ENCODE measurements at places on chromosomes 1 and 21.

DNA sequence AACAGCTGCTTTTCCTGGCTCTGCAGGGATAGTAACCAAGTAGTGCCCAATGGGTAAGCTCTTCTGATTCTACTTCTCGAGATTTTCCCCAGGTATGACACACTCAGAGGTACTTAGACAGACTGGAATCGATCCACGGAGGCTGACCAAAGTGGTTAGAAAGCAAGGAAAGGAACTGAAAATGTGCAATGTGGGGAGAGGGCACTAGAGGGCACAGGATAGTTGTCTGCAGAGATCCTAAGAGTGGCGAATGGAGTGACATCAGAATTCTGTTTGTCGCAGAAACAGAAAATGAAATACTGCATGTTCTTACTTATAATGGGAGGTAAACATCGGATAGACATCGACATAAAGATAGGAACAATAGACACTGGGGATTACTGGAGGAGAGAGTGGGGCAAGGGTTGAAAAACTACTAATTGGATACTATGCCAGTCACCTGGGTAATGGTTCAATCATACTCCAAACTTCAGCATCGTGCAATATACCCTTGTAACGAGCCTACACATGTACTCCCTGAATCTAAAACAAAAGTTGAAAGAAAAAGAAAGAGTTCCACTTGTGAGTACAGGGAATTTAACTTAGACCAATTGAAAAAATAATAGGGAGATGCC is 23.3 kb downstream of the CYP2J2 start:
- no peak for DNase-seq

DNA sequence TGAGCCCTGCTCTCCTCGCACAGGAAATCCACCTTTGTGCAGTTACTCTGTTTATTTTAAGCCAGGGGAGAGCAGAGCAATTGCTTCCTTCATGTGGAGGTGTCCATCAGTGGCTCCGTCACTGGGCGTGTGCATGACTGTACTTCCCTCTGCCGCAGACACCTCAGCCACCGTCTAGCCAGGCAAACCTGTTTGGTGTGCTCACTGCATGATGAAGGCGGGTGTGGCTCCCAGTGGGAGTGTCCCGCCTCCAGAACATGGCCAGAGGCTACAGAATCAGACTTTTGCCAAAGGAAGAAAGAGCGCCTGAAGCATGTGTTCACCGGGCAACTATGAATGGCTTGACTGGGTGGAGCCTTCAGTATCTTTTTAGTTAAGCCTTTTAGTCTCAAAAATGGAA is 26.1 kb upstream of the LAMC2 start:
- DNase-seq, result no peak

- no peak for DNase-seq
These were observed 41.8 kb downstream of the SELENOF start for GRCh38 chr1:86872086-86872485.

- DNase-seq, result no peak
These were observed 91.8 kb downstream of the SETD4 start for GRCh38 chr21:35968564-35968963.

GRCh38 chr21:43572446-43572845 is 86.8 kb downstream of the HSF2BP start:
- DNase-seq, result no peak

DNA sequence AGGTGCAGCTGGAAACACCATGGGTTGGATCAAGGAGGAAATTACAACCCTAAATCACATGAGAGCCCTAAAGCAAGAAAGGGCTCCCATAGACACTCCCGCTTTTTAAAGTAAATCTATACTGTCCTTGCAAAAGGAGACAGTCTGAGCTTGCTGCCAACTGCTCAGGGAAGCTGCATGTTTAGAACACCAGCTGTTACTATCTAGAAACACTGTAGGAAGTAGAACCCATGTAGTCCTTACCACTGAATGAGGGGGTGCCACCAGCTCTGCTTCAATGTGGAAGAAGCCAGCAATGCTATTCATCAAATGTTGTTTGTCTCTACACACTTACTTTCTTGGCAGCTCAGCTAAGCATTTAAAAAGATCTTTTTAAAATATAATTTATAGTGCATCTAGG is 79.8 kb downstream of the PIGK start:
- DNase-seq, result no peak

DNA sequence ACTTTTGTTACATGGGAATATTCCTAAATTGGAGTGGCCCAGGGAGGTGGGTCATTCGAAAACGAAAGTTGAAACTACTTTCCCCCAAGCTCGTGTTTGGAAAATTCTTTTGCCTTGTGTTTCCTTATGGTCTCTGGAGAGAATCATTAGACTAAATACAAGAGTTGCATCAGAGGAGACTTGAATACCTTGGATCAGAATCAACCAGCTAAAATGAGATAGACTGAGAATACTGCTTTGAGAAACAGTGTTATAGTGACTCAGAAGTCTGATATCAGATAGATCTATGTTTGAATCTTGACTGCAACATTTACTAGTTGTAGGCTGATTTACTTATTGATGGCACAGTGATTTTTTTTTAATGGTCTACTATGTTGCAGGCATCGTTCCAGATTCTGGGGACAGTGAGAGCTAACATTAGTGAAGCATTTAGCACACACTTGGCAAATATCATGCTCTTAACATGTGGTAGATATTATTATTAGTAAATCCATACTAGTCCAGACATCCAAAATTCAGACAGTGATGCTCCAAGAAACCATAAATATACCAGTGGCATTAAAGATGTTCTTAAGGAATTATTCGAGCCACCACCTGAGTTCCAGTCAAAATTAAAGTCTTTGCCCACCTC is 12.9 kb upstream of the ACTN2 start:
- DNase-seq, result no peak

DNA sequence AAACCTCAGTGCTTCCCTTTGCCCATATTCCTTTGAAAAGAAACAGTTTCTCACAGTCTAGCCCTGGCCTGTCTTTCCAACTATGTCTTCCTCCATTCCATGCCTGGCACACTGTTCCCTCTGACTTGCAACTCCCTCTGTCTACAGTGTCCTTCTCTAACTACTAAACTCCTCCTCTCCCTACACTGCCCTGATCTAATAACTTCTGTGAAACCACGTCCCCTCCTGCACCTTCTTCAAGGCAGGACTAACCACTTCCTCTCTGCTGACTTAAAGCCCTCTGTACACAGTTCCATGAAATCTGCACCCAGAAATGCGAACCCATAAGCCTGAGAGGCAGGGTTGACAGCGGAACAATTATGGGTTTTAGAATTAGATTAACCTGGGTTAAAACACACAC is 62.2 kb upstream of the ATP1B1 start:
- DNase-seq, result no peak
